ENCODE measurements at places on chromosomes 3 and 15. TPM values are rescaled to one million over a fixed set of nuclear protein-coding genes. Genes with fewer than 3 reads are reported as not detected.

Gene SI
- not detected for total RNA-seq

Gene VIPR1
- total RNA-seq, result not detected

DNA sequence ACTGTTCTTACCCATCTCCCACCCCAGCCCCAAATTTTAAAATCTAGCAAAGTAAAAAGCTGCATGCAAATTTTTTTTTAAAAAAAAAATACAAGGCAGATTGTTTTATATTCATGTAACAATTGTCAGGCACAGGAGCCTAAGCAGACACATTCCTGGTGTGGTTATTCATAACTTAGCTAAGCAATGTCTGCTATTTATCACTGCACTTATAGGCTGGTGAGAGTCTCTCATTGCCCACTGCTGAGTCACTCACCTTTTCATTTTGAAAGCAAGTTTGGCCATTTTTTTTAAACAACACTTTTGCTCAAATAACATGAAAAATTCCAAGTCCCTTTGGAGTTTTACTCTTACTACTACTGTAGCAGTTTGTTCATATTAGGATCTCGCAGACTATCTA is 413.9 kb downstream of the RBMS3 start:
- peak; percentile 96 for DNase-seq

- no peak for DNase-seq
Observed at GRCh38 chr15:94086341-94086740, 145.0 kb upstream of the MCTP2 start.

DNA sequence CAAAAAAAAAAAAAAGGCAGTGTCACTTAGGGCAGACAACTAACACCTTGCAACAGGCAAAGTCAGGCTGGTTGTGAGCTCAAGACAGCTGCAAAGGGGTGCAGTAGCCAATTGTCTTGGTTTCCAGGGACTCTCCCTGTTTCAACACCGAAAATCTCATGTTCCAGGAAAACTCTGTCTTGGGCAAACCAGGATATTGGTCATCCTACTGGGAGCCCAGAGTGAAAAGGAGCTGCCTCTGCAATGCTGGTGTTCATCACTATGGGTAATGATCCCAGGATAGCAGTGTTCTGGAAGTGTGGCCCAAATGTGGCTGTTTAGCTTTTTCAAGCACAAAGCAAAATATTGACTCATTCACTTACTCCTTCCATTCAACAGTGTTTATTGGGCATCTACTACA is 82.6 kb downstream of the ARHGAP31 start:
- no peak for DNase-seq
